Skeletal muscle tissue (tissue), 5 donors: ENCODE measurements at places on chromosomes 2 and 18. TPM values are rescaled to one million over a fixed set of nuclear protein-coding genes. Genes with fewer than 3 reads are reported as not detected.

The COLEC11 gene
- not detected for total RNA-seq

The ACTG2 gene
- total RNA-seq = 1.6 TPM

The MYL1 gene
- 6,507 TPM for total RNA-seq

The SP5 gene
- total RNA-seq = 3.1 TPM

The KLHL14 gene
- total RNA-seq = 0.52 TPM

The EPAS1 gene
- 13.6 TPM for total RNA-seq

The KCNIP3 gene
- 2.1 TPM for total RNA-seq

The NT5C1B gene
- total RNA-seq = not detected

The CRYGC gene
- not detected for total RNA-seq

The TIMM21 gene
- 19.8 TPM for total RNA-seq

The RSAD2 gene
- total RNA-seq = 6.8 TPM

The THSD7B gene
- 2.1 TPM for total RNA-seq

The WBP1 gene
- total RNA-seq = 27.1 TPM

The GLB1L gene
- 13.0 TPM for total RNA-seq

The DPY30 gene
- total RNA-seq = 25.1 TPM

The SCN9A gene
- 14.1 TPM for total RNA-seq

The AOX1 gene
- total RNA-seq = 2.1 TPM

The GATA6 gene
- total RNA-seq = 2.6 TPM

The AQP12B gene
- not detected for total RNA-seq

The FOXI3 gene
- total RNA-seq = not detected

The FAHD2B gene
- total RNA-seq = 6.3 TPM

The OSBPL1A gene
- 33.9 TPM for total RNA-seq

The MYO1B gene
- 125 TPM for total RNA-seq

The CCL20 gene
- not detected for total RNA-seq

The ALPI gene
- not detected for total RNA-seq

The VSNL1 gene
- total RNA-seq = 2.1 TPM

The DNAJC5G gene
- under 0.01 TPM for total RNA-seq

The DTNB gene
- total RNA-seq = 3.1 TPM

The ACVR1C gene
- 0.52 TPM for total RNA-seq

The SP140 gene
- total RNA-seq = 0.52 TPM

The ZNF396 gene
- 1.6 TPM for total RNA-seq

The LAMA1 gene
- 4.2 TPM for total RNA-seq

The SLC5A7 gene
- total RNA-seq = under 0.01 TPM

The TIGD1 gene
- total RNA-seq = 3.7 TPM

The IL1R2 gene
- total RNA-seq = 0.52 TPM

The IL37 gene
- not detected for total RNA-seq

The PID1 gene
- total RNA-seq = 25.1 TPM

The EPB41L3 gene
- total RNA-seq = 79.9 TPM

The FBXO15 gene
- total RNA-seq = 1.0 TPM

The SLC16A14 gene
- 2.6 TPM for total RNA-seq

The CHRND gene
- total RNA-seq = 32.9 TPM

The CD207 gene
- total RNA-seq = under 0.01 TPM

The CPS1 gene
- total RNA-seq = 3.7 TPM

The NOL4 gene
- total RNA-seq = not detected

The SERPINB2 gene
- not detected for total RNA-seq

The STPG4 gene
- total RNA-seq = not detected

The ANKRD30BL gene
- not detected for total RNA-seq

The RFX8 gene
- under 0.01 TPM for total RNA-seq

The BCL11A gene
- total RNA-seq = 4.2 TPM

The NYAP2 gene
- 0.52 TPM for total RNA-seq

The PSTPIP2 gene
- total RNA-seq = 3.1 TPM

The IL36B gene
- not detected for total RNA-seq

The CD226 gene
- 1.0 TPM for total RNA-seq

The AMER3 gene
- not detected for total RNA-seq

The DNER gene
- 1.6 TPM for total RNA-seq

The SIX3 gene
- not detected for total RNA-seq

The PLEK gene
- 9.4 TPM for total RNA-seq

The CMPK2 gene
- 4.2 TPM for total RNA-seq
